T-helper 17 cell (primary cell): ENCODE measurements at places on chromosomes 3 and 15.

DNA sequence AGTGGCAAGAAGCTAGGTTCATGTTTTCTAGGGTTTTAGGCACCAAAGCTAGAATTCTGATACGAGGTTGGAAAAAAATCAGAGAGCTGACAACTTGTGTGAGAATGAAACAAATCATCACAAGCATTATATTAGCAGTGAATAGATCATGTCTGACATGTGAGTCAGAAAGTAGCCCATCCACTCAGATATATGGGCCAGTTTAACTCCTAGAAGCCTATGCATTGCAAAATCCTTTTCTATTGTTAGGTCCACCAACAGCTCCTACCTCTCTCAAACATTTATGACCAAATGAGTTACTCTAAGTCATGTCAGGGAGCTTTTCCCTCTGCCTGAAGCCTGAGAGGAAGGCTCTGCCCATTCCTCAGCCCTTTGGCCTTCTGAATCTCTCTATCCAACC is 44.0 kb downstream of the KBTBD12 start:
- DNase-seq = no peak

- no peak for DNase-seq
Measured at GRCh38 chr3:46335541-46335940, 18.4 kb upstream of the CCR2 start.

- DNase-seq = no peak
Measured at GRCh38 chr3:14548321-14548729, 8.2 kb upstream of the GRIP2 start.

GRCh38 chr15:35211240-35211902 is 126.3 kb upstream of the NANOGP8 start:
- no peak for DNase-seq

DNA sequence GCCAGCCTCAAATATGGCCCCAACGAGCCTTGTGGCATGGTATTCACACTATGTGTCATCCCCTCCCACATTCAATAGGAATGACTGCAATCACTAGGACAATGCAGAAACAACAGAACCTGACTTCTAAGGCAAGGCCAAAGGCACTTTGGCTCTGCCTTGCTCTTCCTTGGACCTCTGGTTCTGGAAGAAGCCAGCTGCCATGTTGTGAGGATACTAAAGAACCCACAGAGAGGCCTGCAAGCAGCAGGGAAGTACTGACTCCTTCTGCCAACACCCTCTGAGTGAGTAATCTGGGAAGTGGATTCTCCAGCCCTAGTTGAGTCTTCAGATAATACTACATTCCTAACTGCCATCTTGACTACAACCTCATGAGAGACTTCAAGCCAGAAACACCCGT is 64.7 kb downstream of the ADAMTS9 start:
- DNase-seq = no peak

- no peak for DNase-seq
Measured at GRCh38 chr15:97998307-97999071, 38.0 kb downstream of the ARRDC4 start.

DNA sequence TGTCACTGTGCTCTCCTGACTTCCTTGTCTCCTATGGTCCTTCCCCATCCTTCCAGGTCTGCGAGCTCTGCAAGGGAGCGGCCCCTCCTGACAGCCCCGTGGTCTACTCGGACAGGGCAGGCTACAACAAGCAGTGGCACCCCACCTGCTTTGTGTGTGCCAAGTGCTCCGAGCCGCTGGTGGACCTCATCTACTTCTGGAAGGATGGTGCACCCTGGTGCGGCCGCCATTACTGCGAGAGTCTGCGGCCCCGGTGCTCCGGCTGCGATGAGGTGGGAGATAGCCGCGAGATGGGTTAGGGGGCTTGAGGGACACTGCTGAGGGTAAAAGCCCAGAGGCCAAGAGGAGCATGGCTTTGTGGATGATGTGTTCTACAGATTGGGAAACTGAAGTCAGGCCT is 63.8 kb downstream of the LMCD1 start:
- no peak for DNase-seq

DNA sequence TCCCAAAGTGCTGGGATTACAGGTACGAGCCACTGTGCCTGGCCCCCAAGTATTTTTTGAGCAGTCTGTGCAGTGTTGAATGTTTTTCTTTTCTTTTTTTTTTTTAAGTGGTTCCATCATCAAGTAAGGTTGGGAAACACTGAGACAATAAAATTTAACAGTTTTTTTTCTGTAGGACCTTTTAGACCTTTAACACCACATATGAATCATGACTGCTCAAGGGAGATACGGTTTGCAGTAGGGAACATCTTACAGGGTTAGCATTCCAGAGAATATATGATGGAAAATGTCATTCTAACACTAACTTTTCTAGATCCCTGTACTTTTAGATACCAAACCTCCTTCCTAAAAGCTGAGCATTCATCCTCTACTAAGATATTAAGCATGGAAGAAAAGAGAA is 41.7 kb downstream of the SNX4 start:
- no peak for DNase-seq

- no peak for DNase-seq
Measured at GRCh38 chr3:15325228-15325627, 7.2 kb downstream of the SH3BP5 start.
